ENCODE measurements at places on chromosomes 16 and 17. TPM values are rescaled to one million over a fixed set of nuclear protein-coding genes. Genes with fewer than 3 reads are reported as not detected.

Gene CCDC200
- total RNA-seq, result not detected

Gene PRR29
- total RNA-seq, result 0.51 TPM

Gene CFAP97D1
- total RNA-seq, result not detected

Gene HS3ST2
- total RNA-seq, result 0.22 TPM

Measured in cardiac septum (tissue), 1 donor.